ENCODE measurements at places on chromosomes 3 and 15.

GRCh38 chr15:70555713-70556112 lies 207.6 kb downstream of the UACA start:
- no peak for DNase-seq

GRCh38 chr3:80697291-80697690 lies 929.5 kb upstream of the ROBO1 start:
- no peak for DNase-seq

DNA sequence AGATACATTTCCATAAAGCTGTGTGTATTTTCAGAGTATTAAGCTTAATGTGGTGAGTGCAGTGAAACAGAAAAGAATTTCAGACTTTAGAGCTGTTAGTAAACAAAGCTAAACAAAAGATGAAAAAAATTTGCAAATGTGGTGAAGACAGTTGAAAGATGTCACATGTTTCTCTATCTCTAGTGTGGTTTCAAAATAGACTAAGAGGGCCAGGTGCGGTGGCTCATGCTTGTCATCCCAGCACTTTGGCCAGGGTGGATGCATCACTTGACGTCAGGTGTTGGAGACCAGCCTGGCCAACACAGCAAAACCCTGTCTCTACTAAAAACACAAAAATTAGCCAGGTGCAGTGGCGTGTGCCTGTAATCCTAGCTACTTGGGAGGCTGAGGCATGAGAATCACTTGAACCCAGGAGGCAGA lies 466.0 kb upstream of the NR2F2 start:
- DNase-seq = no peak

DNA sequence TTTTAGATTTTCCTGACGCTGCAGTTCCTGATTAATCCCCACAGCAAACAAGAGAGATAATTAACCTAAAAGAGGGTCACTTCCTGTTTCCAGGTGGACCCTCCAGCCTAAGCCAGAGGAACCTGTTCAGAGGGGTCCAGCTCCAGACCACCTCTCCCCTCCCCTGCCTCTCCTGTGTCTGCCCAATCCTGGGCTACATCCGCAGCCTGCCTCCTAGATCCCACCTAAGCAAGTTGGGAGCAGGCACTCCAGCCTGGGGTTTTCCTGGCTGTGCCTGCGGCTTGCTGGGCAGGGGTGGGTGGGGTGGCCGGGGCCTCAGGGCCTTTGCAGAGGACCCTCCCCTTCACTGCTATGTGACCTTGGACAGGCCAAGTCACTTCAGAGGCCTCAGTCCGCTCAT lies 178.6 kb upstream of the LINGO1 start:
- DNase-seq = no peak

- no peak for DNase-seq
These were observed 24.7 kb upstream of the OR5K4 start for GRCh38 chr3:98328933-98329332.

DNA sequence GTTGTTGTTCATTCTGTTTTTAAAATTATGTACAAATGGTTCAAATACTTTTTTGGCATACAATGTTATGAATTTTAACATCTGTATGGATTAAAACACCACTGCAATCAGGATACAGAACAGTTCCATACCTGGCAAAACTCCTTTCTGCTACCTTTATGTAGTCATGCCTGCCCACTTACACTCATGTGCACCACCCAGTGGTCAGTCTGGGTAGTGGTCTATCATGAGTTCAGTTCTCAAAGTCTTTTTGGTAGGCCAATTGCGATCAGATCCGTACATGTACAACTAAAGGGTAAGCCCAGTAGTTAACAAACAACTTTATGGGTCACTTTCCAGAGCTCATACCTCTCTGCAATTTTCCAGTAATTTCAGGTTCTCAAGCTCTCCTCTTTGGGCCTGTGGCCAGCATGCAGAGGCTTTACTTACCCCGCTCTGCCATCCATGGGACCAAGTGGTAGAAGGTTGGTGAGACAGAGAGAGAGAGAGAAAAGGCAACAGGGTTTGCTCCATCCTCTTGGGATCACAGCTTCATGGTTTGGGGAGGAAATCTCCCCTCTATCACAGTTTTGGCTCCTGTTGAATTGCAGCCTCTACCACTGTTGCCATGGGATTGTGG lies 63.9 kb upstream of the FAM98B start:
- DNase-seq = peak; percentile 56

DNA sequence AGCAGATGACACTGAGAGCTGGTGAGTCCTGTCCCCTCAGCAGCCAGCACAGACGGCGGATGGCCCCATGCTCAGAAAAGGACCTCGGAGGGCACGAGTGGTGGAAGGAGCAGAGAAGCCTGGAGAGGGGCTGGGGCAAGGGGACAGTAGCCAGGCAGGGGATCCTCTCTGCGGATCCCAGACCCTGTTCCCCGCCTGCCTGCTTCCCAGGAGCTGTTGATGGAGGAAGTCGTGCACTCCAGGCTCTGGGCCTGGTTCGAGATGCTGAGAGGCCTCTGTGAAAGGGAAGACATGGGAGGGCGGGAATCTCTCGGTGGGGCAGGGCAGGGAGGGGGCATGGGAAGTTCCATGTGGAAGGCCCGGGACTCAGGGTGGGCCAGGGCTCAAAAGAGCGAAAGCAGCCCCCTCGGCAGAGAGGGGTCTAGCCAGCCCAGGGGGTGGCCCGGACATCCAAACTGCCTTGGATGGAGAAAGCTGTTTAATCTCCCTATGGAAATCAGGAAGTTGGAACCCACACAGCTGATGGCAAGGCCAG lies 47.9 kb upstream of the MAGEF1 start:
- no peak for DNase-seq

GRCh38 chr3:36907911-36908646 lies 36.8 kb downstream of the TRANK1 start:
- no peak for DNase-seq

DNA sequence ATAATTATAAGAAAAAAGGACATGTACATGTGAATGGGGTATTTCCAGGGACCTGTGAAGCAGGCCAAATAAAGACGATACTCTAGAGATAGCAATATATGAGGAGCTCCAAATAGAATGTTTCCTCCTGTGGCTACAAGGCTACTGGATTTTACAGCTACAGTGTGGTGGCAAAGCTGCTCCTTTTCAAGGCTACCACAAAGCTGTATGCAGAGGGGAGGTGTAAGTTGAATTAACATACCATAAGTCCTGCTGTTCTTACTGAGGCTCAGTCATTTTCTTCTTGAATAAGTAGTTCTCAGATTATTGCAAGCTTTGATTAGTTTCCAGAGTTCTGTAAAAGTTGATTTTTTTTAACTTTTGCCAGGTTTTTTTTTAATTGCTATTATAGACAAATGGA lies 1184.6 kb upstream of the EPHA6 start:
- DNase-seq = no peak

- DNase-seq = no peak
These were observed 100.1 kb downstream of the CPN2 start for GRCh38 chr3:194251007-194251406.

DNA sequence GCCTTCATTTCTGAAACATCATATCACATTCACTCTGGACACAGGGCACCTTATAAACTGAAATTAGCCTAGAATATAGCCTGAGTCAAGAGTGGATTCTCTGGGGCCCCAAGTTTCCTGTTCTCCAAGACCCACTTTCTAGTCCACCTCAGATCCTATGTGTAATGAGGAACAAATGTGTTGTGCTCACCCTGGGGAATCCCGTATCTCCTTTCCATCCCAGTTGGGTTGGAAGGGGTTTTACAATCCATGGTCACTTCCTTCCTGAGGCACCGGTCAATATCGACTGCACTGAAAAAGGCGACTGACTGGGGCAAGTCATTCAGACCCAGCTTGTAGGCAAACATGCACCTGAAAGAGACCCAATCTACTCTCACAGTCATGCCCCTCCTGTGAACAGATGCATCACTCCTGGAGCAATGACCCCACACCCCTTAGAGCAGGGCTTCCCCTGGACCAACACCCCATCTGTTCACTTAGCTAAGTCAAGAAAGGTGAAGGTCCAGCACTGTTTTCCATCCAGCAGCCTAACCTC lies 17.4 kb downstream of the POLG start:
- DNase-seq = no peak

DNA sequence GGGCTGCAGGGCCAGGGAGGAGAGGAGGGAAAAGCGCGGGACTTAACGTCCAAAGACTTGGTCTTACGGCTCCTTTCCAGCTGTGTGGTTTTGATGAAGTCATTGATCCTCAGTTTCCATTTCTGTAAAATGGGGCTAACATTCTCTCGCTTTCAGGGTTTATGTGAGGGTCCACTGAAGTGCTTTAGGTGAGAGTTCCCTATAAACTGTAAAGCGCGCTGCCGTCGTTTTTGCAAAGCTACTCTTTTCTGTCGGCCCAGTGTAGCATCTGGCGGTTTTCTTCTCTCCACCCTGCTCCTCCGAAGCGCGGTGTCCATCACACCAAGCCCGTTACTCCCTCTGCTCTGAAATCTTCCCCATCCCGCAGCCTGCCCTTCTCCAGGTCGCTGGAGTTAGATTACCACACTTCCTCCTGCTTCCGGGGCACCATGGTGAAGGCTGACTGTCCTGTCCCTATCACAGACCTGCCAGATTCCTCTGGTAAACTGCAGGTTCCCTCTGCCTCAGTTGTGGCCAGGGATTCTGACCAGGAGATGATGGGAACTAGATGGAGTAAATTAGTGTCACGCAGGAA lies 702 bp upstream of the DNAJC17 start:
- DNase-seq = no peak

DNA sequence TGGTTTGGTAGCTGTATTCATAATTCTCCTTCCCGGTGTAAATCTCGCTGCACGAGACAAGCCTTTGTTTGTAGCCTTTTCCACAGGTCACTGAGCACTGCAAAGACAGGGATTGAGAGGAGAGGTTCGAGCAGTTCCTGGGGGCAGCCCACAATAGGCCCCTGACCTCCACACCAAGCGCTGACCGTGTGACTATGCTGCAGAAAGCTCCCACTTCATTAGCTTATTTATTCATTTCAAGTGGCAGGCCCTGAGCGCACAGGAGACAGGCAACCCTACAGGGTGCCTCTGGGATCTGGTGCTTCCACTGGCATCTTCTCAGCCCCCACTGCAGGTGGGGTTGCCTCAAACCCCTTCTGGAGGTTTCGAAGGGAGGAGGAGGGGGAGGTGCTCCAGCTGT lies 140.9 kb downstream of the ADAMTS9 start:
- no peak for DNase-seq

- DNase-seq = no peak
These were observed 641.5 kb upstream of the EPHA6 start for GRCh38 chr3:96172917-96173316.

DNA sequence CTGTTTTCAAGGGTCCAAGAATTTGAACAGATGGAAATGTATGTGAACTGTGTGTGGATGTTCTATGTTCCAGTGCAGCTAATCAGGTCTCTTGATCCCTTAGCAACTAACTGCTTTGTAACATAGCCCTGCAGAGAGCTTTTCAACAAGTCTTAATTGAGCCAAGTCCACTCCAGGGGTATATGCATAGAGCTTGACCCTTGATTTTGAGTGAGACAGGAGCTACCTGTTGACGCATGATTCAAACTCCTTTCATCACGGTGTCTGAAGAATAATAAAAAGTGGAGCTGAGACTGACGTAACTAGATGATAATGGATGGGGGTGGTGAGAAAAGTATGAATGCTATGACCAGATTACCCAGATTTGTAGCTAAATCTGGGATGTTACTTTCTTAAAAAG lies 93.3 kb upstream of the CCDC54 start:
- peak; percentile 70 for DNase-seq

DNA sequence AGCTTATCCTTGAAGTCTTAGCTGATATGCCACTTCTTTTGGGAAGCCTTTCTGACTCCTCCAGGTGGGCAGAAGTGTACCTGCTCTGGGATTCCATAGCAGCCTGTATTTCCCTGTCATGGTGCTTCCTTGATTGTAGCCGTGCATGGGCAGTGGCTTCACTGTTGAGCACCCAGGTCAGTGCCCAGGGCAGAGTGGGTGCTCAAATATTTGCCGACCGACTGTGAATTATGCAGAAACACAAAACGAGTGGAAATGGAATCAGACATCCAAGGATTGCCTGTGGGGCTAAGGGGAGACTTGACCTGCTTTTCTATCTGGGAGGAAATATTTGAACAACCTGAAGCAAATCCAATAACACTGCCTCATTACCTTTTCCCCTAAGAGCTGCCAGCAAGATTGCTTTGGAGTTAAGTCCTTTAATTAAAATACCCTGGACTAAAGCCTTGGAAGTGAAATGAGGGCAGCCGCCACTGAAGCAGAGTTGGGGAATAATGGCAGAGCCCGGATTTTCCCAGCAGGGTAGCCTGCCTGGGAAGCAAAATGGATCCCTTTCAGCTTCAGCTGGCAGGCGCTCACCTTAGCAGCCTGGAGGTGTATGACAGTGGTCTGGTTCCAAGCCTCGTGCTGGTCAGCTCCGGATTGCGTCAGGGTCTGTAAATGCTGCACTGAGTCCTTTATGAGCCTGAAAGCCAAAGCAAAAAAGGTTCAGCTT lies 14.9 kb downstream of the ACOX2 start:
- DNase-seq = no peak

DNA sequence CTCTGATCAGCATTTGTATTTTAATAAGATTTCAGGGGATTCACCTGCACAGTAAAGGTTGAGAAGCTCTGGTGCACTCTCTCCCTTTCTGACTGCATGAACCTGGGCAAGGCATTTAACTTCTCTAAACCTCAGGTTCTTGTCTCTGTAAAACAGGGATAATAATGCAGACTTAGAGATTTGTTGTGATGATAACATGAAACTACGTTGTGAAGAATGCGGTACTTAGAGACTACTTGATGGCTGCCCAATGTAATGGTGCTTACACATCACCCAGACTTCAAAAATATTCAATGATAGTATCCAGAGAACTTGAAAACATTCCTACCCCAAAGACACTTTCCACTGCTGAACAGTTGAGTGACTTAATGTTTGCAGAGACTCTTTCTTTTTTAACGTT lies 19.8 kb upstream of the TNFSF10 start:
- DNase-seq = no peak

- no peak for DNase-seq
These were observed 7.8 kb downstream of the FEZF2 start for GRCh38 chr3:62365391-62366125.

DNA sequence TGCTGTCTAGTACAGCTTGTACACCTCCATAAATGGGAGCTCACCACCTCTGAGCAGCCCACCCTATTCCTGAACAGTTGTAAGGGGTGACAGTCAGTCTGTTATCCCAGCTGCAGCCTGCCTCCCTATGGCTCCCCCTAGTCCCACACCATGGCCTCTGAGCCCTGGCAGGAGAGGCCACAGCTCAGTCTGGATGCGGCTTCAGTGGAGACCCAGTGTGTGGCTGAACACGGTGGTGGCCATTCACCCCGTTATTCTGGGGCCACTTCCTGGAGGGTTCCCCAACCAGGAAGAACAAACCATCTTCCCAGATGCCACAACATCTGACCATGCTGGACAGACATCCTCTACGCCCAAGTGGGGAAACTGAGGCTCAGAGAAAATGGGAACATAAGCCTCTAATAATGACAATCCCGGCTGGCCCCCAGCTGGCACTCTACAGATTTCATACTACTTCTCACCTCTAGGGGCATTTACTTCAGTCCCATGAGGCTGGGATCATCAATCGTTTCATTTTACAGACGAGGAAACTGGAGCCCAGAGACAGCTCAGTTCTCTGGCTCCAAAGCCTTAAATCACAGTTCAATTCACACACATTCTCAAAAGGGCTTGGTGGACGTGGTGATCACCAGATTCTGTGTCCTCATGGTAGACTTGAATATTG lies 9.2 kb upstream of the GRIP2 start:
- DNase-seq = no peak

- DNase-seq = no peak
These were observed 891 bp upstream of the NR1D2 start for GRCh38 chr3:23944007-23944783.
